ENCODE measurements at places on chromosomes 11 and 22. TPM values are rescaled to one million over a fixed set of nuclear protein-coding genes. Genes with fewer than 3 reads are reported as not detected.

GRCh38 chr22:30002861-30003486, 77.3 kb upstream of the HORMAD2 start:
- H3K27ac ChIP-seq: no peak overlapping the region
- DNase-seq: no peak
- peaks cover 19% of the 10 kb centered on the region for H3K4me1 ChIP-seq
- H3K4me3 ChIP-seq: no peak overlapping the region

The MED15 gene
- total RNA-seq: 83.3 TPM

- no peak overlapping the region for H3K27ac ChIP-seq
- H3K4me3 ChIP-seq: no peak overlapping the region
- no peak for DNase-seq
- no peaks in the 10 kb centered on the region for H3K36me3 ChIP-seq
Measured at GRCh38 chr11:64021757-64022093, 14.0 kb upstream of the FLRT1 start.

DNA sequence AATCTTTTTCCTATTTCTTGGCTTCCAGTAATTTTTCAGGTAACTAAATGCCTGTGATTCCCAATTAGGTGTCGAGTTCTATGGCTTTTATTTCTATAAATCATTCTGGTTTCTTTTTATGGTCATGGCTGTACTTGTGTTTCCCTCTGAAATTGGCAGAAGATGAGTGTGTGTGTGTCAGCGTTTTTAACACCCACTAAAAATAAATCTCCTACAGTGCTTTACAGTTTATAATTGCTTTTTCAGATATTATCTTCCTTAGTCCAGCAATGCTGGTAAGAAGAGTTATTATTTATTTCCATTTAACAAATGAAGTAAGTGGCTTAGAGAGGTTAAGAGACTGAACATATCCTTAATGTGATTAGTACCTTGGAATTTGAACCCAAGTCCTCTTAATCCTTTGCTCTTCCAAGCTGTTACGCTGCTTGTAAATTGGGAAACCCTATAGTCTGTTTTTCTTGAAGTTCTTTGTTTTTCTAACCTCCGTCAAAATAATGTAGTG, 125.2 kb downstream of the TEAD1 start:
- no peak overlapping the region for H3K4me3 ChIP-seq
- H3K27ac ChIP-seq: no peak overlapping the region
- no peaks in the 10 kb centered on the region for H3K27me3 ChIP-seq
- no peaks in the 10 kb centered on the region for H3K4me1 ChIP-seq
- no peak for DNase-seq
- no peaks in the 10 kb centered on the region for H3K36me3 ChIP-seq

DNA sequence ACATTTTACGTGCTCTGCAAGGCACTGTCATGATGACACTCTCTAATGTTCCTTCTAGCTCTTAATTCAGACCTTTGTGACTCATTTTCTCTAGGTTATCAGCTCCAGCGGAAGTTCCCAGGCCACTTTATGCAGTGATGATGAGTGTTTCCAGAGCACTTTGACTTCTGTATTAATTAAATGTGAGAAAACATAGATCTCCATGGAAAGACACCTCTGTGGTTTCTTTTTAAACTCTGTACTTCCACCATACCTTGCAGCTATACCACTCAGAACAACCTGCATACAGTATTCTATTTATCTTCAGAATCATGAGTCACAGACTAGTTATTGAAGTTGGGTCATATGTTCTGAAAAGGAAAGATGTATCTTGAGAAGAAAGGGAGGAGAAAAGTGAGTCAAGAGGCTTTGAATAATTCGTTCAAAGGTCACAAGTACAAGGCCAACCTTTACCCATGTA, 175.6 kb upstream of the TENM4 start:
- no peak for DNase-seq
- H3K27ac ChIP-seq: no peak overlapping the region
- H3K27me3 ChIP-seq: no peaks in the 10 kb centered on the region
- H3K4me3 ChIP-seq: no peak overlapping the region
- H3K4me1 ChIP-seq: no peaks in the 10 kb centered on the region

GRCh38 chr11:115871161-115871760, 367.0 kb upstream of the CADM1 start:
- H3K4me3 ChIP-seq: no peak overlapping the region
- no peak overlapping the region for H3K27ac ChIP-seq
- H3K36me3 ChIP-seq: no peaks in the 10 kb centered on the region
- no peak for DNase-seq
- H3K4me1 ChIP-seq: peaks cover 23% of the 10 kb centered on the region

The MS4A15 gene
- total RNA-seq: not detected

All from spleen (tissue), 13 donors.